Upper lobe of right lung (tissue), 1 donor: ENCODE measurements at places on chromosomes 5 and 9. TPM values are rescaled to one million over a fixed set of nuclear protein-coding genes. Genes with fewer than 3 reads are reported as not detected.

MEIKIN gene
- total RNA-seq: not detected

OCLN gene
- total RNA-seq: 136 TPM

DNA sequence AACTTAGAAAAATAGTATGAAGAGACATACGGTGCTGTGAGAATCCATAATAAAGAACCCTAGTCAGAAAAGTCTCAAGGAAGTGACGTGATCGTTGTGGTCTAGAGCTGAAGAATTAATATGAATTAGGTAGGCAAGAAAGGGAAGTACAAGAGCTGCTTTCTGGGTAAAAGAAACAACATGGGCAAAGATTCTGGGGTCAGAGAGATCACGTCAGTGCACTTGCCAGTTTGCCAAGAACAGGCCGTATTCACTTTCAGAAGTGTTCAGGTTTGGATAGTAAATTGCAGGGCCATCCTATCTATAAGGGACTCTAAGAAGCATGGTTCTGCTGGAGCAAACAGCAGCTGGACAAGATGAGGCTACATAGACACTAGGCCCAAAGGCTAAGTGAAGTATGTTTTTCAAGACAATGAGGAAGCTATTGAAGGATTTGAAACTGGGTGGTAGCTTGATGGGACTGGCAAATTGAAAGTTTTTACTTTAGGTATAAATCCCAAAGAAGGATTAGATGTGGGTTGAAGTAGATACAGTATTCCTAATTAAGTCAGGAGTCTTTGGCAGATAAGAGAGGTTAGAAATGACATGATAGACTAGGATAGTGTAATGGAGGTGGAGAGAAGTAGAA lies 4.8 kb upstream of the CHD1 start:
- peak overlapping the region; percentile 74 for H3K27ac ChIP-seq
- no peaks in the 10 kb centered on the region for H3K36me3 ChIP-seq
- DNase-seq: no peak
- no peak overlapping the region for H3K4me3 ChIP-seq
- peaks cover 18% of the 10 kb centered on the region for H3K4me1 ChIP-seq

- H3K4me1 ChIP-seq: no peaks in the 10 kb centered on the region
- H3K36me3 ChIP-seq: no peaks in the 10 kb centered on the region
- no peak overlapping the region for H3K4me3 ChIP-seq
- no peak for DNase-seq
These were observed 444.6 kb downstream of the PTPRD start for GRCh38 chr9:10168241-10168640.
